GM20000 (cell line): ENCODE measurements at places on chromosomes 3 and 15.

- no peak for DNase-seq
These were observed 194.6 kb downstream of the SOX2 start for GRCh38 chr3:181906338-181906737.

- no peak for DNase-seq
These were observed 362.1 kb downstream of the MAGI1 start for GRCh38 chr3:65676580-65676979.

GRCh38 chr3:37040231-37040630 is 46.9 kb downstream of the MLH1 start:
- DNase-seq = no peak

DNA sequence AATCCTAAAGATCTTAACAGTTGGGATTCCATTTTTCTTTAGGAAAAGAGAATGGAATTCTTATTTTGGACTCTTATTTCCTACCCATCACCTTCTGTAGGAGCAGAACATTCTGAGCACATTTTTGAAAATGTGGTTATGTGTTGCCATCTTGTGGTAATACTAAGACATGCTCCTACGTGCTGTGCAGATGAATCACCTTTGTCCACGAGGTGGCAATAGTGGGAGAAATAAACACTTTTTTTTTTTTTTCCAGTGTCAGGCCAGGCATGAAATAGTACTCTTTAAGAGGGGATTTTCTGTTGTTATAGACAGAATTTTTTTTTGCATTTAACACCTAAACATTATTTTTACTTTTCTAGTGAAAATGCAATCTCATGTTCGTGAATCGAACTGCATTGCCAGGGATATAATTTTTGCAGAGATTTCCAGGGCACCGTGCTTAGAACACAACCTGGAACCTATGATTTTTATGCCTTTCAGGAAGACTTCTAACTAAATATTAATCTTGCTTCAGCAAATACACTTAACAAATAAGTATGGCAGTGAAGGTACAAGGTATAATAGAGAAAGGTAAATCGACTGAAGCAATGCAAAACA is 196.6 kb downstream of the GAP43 start:
- peak; percentile 66 for DNase-seq

DNA sequence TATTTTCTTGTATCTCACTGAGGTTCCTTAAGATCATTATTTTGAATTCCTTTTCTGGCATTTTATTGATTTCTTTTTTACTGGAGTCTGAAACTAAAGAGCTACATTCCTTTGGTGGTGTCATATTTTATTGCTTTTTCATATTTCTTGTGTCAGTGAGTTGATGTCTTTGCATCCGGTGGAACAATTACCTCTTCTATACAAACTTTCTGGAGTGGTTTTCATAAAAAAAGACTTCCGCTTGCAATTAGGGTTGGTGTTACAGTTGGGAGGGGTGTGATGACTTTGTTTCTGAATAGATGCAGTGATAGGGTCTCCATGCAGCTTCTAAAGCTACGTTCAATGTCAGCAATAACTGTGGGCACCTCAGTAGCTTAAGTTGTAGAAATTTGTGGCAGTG is 181.7 kb downstream of the LPP start:
- no peak for DNase-seq

DNA sequence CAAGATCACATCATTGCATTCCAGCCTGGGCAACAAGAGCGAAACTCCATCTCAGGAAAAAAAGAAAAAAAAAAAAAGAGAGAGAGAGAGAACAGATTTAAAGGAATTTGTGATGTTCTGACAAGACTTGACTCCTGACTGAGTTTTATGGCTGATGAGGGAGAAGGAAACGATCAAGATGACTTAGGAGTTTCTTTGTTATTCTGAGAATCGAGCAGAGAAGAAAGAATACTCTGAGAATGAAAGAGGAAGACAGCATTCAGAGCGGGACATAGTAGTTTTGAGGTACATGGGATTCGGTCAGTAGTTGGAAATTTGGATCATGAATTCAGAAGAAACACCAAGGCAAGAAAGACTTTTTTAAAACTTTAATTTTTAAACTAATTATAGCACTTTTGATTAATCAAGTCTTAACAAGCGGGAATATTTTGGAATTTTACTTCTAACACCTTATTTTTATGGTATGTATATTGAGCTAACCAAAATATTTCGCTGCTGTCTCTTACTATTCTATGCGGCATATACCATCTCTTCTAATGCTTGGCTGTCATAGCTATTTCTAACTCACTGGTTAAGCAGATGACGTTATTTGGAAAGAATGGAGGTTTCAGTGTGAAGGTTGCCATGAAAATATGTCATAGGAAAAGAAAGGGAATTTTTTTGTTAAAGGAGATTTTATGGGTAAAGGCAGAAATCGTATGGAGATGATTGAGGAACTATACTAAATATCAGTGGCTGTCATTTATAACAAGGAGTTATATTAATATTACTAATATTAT is 644.1 kb downstream of the RBMS3 start:
- no peak for DNase-seq

DNA sequence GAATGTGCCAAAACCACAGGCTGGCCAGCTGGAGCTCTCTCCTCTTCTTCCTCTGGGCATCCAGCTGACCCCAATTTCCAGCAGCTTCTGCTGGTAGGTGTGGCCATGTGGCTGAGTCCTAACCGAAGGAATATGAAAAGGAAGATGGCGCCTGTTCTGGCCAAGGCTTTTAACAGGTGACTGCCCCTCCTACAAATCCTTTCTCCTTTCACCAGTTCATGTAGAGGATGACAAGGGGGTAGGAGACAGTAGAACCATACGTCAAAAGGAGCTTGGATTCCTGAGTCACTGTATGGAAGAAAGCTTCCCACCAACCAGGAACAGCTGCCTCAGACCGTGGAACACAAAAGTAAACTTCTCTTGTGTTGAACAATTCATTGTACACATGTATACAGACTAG is 316.7 kb upstream of the IGF1R start:
- DNase-seq = no peak

DNA sequence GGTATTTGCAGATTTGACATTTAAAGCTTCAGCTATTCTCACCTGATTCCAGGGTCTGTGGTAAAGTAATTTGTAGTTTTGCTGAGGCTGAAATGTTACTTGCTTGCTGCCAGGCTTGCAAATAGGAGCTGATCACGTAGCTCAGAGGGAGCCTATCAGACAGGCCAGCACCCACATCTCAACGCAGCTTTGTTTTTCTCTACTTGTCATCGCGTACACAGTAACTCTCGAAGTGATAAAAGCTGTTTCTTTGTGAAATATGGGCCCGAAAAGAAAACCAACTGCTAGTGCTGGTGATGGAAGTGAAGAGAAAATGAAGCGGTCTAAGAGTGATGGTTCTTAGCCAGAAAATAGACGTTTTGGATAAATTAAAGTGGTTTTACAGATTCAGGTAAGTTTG is 23.4 kb downstream of the RAB5A start:
- DNase-seq = no peak

DNA sequence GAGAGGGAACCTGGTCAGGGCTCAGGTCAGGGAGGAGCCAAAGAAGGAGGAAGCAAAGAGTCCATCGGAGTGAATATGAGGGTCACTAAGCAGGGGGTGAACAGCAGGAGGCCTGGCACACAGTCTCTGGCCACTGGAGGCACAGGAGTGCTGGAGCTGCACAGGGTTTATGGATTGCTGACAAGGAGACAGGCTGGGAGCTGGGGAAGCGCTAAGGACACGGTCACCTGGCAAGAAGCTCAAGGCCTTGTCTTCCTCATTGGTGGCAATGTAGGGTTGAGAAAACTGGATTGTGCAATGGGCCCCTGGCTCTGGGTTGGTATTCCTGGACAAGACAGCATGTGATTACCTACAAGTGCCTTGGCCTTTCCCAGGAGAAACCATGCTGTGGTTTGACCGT is 5.8 kb upstream of the CAMP start:
- DNase-seq = no peak

GRCh38 chr3:176491084-176491483 is 706.2 kb downstream of the TBL1XR1 start:
- DNase-seq = no peak

GRCh38 chr15:61169904-61170695 is 59.0 kb downstream of the RORA start:
- no peak for DNase-seq

DNA sequence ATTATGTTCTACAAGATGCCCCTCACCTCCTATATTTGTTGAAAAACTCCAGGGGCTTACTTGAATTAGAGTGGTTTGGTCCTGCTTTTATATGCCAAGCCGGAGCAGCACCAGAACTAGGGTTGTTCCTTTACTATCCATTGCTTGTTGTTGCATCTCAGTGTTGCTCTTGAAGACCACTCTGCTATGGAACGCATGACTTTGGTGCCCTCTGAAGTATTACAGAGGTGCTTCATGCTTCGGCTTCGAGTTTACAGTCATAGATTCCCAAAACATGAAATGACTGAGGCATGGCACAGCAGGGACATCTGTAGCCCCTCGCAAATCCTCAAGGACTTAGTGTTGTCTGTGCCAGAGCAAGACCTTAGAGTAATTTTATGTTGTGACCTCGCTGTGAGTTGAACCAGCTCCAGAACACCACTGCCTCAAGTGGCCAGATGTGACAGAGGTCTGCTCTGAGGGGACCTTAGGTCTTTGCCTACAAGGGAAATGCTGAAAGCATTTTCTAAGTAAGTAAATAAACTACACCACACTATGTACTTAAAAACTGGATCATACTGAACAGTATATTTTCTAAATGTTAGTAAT is 67.2 kb upstream of the SIAH2 start:
- DNase-seq = peak; percentile 40

GRCh38 chr15:92050220-92050898 is 196.9 kb downstream of the SLCO3A1 start:
- no peak for DNase-seq

- no peak for DNase-seq
These were observed 13.9 kb downstream of the ITGB5 start for GRCh38 chr3:124873226-124873625.

- DNase-seq = peak; percentile 61
These were observed 4.4 kb downstream of the ITIH3 start for GRCh38 chr3:52798978-52799476.

- no peak for DNase-seq
These were observed 22.2 kb downstream of the CCDC13 start for GRCh38 chr3:42750834-42751233.

DNA sequence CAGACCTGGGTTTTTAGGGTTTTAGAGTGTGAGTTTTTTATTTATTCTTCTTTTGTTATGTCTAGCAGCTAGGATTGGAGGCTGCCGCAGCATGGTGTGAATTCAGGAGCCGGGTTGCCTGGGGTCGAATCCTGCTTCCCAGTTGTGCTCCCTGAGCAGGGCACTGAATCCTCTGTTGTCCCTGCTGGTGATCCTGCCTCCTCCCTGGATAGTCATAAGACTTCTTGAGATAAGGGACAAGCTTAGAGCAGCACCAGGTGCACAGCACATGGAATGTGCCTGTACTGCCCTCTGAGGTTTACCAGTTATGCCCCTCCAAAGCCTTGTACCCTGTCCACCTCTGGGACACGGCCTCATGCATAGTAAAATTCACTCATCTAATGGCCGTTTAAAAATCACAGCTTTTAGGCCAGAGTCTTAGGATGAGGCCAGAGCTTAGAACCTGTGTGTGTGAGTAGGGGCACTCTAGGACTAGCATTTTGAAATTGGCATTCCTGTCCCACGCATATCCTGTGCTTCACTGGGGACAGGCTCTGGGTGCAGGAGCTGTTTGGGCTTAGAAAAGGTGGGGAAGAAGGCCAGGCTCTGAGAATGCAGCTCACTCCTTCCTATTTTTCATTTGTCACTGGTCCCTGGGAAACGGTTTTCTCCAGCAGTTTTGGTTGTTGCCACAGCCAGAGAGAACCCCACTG is 47.7 kb downstream of the CHCHD6 start:
- no peak for DNase-seq

- no peak for DNase-seq
These were observed 32.0 kb downstream of the RAB11A start for GRCh38 chr15:65901336-65901735.

DNA sequence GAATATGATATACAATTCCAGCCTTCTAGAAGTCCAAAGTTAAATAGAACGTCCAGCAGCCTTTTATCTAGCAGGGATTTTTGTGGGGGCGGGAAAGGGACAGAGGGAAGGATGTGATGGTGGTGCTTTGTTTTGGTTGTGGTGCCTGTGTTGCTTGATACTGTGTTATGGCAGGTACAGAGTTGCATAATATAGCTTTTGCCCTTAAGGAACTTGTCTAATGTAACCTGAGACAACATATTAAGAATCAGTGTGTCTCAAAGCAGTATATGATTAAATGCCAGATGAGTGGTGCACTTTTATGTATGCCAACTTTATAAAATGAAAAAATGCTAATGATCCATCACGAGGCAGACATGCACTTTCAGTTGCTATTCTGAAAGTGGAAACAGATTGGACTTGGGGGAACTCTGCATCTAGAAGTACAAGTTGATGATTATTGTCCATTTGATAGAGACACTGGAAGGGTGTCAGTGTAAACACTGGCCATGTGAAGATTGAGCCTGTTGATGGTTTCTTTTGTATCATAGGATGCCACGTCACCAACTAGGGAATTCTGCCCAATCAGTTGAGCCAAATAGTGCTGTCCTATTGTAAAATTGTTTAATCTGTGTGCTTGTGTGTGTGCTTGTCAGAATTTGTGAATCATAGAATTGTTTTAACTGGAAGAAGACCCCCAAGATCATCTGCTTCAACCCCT is 23.0 kb downstream of the NEO1 start:
- no peak for DNase-seq

DNA sequence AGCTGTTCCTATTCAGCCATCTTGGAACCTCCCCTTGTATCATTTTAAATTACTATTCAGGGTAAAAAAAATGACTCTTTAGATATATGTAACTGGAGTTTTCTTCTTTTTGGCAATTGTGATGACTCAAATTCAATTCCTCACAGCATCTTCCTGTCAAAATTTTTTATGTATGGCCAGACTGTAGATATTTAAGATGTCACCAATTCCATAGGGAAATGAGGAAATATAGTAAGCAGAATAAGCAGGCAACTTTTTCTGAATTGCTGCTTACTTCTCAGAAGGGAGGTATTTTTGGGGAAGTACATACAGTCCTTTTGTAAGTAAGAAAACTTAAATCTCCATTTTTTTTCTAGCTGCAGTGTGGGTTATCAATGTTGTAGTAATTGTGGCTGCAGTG is 28.8 kb downstream of the EAF2 start:
- DNase-seq = no peak

- no peak for DNase-seq
These were observed 13.5 kb downstream of the PTPN23 start for GRCh38 chr3:47394140-47394870.

GRCh38 chr3:16266714-16267113 is 1.7 kb downstream of the OXNAD1 start:
- DNase-seq = no peak

- DNase-seq = no peak
These were observed 9.3 kb upstream of the BCL2L10 start for GRCh38 chr15:52121896-52122295.

- DNase-seq = no peak
These were observed 203.6 kb downstream of the WNT5A start for GRCh38 chr3:55283441-55283925.
